ENCODE measurements at places on chromosomes 11 and 22.

DNA sequence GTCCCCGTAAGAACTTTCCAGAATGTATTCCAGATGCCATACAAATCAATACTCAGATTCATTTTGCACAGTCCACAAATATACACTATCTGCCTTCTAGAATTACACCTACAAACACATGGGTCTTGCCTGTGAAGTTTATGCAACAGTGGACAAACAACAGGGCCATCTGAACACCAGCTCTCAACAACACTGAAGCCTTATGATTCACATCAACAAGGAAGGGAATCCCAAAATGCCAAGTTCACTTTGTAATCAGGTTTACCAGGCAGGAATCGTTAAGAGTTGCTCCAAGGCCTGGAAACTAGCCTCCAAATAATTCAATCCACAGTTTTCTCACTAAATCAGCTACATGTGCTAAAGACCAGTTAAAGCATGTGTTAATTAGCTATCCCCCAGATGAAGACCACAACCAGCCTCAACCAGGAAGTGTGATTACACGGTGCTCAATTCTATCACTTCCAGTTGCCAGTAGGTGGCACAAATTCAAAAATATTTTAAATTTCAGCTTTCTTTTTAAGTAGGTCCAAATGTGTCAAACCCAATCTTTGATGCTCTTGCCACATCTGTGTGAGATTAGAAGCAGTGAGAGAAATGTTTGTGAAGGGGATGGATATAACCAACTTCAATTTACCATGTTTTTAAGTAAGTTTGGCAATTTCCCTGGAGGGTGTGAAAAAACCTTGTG lies 139.1 kb upstream of the BDNF start:
- peak; percentile 30 for DNase-seq

DNA sequence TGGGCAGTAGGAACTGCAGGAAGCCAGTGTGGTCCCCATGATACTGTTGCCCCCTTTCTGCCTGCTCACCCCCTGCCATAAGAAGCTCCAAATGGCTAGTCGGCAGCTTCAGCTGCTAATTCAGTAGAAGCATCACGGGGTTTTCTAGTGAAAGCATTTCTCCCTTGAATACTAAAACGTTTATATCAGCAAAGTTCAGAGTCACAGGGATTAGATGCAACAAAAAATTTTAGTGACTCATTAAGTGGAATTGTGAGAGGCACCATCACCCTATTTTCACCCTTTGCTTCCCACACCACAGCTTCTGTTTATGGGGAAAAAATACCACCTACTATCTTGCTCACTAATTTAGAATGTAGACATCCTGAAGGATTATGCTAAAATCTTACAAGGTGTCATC lies 25.2 kb downstream of the RAB39A start:
- no peak for DNase-seq

DNA sequence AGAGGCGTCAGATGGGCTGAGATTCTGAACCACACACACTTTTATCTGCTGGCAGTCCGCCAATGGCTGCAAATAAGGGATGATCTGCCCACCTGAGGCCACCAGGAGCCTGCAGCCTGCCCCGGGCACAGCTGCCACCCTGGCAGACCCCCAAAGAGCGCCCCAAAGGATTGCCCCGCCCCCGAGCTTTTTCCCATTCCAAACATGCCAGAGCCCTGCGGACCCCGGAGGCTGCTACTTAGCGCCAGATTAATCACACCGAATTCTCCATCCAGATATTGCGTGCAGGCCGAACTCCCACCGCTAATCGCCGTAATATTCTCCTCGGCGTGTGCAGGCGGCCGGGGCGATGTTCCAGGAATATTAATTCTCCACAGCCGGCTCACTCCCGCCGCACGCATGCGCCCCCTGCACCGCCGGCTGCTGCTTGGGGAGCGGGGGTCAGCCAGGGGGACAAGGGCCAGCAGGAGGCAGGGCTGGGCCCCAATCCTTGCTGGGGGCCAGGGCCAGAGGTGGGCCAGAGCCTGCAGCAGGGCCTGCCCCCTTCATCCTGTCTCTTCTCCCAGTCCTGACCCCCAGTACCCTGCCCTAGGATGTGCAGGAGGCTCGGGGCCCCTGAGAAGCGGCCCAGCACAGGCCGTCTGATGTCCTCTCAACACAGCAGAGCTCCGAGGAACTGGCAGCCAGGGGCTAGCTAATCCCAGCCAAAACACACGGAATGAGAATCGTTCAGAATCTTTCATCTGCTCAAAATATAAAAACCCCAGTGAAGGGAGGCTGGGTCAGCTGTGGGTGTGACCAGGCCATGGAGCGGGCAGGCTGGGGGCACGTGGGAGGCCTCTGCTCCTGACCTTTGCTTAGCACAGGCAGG lies 19.5 kb upstream of the TCF20 start:
- DNase-seq = peak; percentile 43

- peak; percentile 89 for DNase-seq
These were observed 4.7 kb upstream of the C11orf96 start for GRCh38 chr11:43937434-43938411.
